GM10248 (cell line): ENCODE measurements at places on chromosomes 13 and 19.

DNA sequence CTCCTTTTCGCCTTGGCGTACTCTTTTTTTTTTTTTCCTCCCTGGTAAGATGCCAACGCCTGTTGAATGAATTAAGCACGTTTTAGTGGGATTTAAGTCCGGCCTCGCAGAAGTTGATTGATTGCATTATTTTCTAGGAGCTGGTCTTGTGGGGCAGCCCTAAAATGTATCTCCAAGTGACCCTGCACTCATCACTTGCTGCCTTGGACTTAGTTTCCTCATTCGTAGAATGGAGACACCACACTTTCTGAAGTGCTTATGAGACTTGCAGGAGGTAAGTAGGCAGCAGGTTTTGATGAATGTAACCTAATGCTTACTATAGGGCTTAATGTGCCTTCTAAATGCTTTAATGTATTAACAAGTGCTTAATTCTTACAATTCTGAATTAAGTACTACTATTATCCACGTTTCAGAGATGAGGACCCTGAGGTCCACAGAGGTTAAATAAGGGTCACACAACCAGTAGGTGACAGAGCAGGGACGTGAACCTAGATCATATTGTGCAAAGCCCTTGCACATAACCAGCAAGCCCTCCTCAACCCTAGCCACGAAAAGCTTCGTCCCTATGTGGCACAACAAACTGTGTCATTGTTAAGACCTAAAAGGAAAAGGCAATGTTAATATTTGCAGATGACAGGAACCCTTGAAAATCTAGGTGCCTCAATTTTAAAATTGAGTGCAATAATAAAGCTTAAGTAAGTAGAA is 514 bp upstream of the ARGLU1 start:
- no peak for DNase-seq

GRCh38 chr19:3683405-3684053 is 16.7 kb downstream of the PIP5K1C start:
- peak; percentile 61 for DNase-seq

GRCh38 chr13:20397896-20398295 is 127.8 kb downstream of the CRYL1 start:
- no peak for DNase-seq

- no peak for DNase-seq
Measured at GRCh38 chr19:29501816-29502580, 23.8 kb upstream of the VSTM2B start.

GRCh38 chr13:20136781-20137703 is 23.8 kb downstream of the GJA3 start:
- peak; percentile 59 for DNase-seq

DNA sequence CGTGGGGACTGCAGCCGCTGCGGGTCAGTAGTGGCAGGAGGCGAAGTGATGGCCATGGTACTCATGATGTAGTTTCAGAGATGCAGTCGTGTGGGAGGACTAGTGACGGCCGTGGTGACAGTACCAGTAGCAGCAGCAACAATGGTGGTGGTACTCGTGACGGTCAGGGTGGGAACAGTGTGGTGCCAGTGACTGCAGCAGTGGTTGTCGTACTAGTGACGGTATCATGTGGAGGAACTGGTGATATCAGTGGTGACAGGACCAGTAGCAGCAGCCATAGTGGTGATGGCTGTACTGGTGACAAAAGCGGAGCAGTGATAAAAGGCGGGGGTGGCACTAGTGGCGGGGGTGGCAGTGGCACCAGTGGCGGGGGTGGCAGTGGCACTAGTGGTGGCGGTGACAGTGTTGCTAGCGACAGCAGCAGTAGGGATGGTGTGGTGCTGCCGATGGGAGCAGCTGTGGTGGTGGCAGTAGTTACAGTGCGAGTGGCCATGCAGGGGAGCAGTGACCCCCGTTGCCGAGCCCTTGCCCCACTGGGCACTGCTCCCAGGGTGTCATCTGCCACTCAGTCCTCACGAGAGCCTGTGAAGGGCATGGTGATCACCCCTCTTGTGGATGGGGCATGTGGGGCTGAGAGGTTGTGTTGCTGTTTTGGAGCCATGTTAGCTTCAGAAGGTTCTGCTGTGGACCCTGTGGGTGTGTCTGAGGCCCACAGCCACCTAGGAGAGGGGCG is 22.7 kb downstream of the ADPRHL1 start:
- no peak for DNase-seq

- no peak for DNase-seq
Measured at GRCh38 chr19:57241176-57241575, 744 bp downstream of the ZNF805 start.

- no peak for DNase-seq
Measured at GRCh38 chr13:39600766-39601165, 2.2 kb downstream of the LHFPL6 start.

- no peak for DNase-seq
Measured at GRCh38 chr19:4206818-4207484, 22.4 kb upstream of the EBI3 start.

DNA sequence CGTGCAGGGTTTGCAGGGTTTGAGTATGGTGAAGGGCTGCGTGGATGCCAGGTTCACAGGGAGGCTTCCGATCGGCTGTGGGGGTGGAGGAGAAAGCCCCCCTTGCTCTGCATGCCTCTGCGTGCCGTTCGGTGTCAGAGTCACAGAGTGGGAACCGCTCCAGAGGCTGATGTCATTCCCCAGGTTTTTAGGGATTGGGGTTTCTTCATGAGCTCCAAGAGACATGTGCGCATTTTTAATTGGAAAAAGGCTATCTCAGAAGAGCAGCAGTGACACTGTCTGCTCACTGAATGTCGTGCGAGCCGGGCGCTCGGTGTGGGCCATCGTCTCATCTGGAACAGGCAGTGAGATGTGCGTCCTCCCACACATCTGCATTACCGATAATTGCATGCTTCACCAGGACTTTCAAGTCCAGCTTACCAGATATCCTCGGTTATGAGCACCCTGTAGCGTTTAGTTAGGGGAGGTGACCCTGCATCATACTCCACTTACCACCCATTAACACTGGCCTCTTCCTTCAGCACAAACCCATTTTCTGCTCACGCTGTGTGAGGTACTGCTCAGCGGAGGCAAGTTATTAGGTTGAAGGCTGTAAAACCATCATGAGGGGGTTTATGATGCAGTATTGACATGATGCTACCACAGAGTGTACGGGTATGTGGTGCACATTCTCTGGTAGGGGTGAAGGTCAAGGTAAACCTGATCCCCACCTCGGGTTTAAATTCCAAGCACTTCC is 1.7 kb downstream of the MCF2L start:
- DNase-seq, result no peak

DNA sequence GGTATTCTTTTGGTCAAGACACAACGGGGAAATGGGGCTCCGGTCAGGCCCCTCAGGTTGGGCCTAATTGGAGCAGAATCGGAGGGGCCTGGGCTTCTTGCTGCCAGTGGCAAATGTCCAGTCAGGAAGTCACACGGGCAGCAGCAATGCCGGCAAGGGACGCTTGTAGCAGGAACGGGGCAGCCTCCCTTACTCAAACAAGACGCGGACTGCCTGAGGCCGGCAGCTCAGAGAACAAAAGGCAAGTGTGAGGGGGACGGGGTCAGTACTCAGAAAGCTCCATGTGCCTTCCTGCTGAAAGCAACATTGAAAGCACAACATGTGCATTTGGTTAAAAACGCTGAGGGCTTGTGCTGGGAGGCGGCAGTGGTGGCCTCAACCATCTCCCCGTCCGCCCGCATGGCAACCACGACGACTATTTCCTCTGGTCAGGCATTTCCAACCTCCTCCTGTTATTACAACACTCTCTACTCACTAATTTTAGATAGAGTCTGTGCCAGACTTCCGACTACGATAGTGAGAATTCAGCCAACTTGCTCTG is 20.5 kb upstream of the RASA3 start:
- DNase-seq, result no peak

DNA sequence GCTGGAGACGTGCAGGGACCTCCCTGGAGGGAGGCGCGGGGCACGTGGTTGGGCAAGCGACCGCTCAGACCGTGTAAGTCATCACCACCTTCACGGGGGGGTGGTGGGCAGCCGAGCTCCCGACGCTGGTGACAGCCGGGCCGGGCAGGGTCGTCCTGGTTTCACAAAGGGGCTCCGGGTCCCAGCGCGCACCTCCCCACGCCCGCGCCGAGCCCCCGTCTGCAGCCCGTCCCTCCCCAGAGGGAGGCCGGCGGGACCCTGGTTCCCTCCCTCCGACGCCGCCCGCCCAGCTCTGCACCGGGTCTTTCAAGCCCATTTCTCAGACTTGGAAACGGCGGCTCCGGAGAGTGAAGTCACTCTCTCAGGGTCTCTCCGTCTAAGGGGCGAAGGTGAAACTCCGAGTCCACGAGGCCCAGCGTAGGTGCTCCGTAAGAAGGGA is 729 bp upstream of the ARID3A start:
- no peak for DNase-seq

DNA sequence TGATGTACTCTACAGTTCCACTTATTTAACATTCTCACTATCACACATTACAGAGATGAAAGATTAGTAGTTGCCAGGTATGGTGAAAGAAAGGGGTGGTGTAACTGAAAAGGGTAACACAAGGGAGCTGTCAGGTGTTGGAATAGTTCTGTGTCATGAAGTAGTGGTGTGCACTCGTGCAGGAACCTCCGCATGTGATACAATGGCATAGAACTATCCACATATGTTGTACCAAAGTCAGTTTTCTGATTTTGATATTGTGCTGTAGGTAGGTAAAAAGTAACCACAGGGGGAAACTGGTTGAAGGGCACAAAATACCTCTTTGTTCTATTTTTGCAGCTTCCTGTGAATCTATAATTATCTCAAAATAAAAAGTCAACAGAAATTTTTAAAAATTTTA is 24.4 kb upstream of the RPL21 start:
- no peak for DNase-seq

DNA sequence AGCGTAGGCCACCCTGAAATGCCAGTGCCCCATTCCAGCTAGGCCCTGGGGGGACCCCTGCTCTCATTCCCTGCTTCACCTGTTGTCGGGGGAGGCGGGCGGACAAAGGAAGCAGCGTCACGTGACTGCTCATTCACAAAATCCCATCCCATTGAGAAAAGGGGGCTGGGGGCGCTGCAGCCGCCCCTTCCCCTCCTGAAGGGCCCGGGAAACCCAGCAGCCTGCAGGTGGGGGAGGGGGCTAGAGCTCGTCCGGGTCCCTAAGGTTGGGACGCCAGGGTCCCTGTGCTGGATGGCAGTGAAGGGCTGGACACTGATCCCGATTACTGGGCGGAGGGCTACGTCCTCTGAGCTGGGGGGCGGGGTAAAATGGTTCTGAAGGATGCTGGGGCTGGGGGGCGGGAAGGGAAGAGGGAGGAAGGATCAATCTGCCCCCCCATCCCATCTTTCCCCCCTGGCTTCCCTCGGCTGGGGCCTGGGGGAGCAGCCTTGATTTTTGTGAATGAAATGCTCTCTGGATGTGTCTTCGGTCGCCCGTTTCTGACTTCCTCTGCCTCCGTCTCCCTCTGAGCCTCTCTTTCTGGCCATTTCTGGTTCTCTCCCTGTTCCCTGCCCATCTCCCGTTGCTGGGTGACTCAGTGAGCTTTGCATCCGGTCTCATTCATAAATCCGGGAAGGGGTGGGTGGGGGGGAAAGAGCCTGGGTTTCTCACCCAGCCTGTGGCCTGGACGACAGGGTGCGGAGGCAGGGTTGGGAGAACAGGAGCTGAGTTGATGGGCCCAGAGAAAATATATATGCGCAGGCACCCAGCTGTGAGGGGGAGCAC is 816 bp downstream of the SPRED3 start:
- DNase-seq, result no peak

DNA sequence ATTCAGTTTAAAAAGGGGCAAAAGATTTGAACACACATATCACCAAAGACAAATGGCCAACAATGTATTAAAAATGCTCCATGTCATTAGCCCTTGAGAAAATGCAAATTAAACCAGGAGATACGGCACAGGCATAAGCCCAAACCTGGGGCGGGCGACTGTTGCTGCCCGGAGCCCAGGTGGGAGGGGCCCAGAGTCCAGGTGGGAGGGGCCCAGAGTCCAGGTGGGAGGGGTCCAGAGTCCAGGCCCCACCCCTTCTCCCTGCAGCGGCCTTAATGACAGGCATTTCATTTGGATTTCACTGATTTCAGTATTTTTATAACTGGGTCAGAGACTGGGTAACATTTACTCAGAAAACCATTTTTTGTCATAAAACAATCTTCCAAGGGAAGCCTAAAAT is 78.2 kb downstream of the RASA3 start:
- DNase-seq, result no peak

GRCh38 chr19:38400361-38400760 is 2.5 kb upstream of the FAM98C start:
- DNase-seq, result no peak
